ENCODE measurements at places on chromosomes 7 and 10.

- DNase-seq = no peak
Observed at GRCh38 chr7:96084881-96085553, 236.9 kb downstream of the SLC25A13 start.

DNA sequence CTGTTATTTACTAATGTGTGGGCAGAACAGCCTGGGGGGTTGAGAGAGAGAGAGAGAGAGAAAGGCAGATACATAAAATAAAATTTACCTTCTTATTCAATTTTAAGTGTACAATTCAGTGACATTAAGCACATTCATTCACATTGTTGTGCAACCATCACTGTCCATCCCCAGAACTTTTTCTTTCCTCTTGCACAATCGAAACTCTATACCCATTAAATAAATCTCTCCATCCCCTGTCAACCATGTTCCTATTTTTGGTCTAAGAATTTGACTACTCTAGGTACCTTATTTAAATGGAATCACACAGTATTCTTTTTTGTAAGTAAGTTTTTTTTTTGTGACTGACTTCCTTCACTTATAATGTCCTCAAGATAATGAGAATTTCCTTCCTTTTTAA is 181.6 kb downstream of the SND1 start:
- no peak for DNase-seq

DNA sequence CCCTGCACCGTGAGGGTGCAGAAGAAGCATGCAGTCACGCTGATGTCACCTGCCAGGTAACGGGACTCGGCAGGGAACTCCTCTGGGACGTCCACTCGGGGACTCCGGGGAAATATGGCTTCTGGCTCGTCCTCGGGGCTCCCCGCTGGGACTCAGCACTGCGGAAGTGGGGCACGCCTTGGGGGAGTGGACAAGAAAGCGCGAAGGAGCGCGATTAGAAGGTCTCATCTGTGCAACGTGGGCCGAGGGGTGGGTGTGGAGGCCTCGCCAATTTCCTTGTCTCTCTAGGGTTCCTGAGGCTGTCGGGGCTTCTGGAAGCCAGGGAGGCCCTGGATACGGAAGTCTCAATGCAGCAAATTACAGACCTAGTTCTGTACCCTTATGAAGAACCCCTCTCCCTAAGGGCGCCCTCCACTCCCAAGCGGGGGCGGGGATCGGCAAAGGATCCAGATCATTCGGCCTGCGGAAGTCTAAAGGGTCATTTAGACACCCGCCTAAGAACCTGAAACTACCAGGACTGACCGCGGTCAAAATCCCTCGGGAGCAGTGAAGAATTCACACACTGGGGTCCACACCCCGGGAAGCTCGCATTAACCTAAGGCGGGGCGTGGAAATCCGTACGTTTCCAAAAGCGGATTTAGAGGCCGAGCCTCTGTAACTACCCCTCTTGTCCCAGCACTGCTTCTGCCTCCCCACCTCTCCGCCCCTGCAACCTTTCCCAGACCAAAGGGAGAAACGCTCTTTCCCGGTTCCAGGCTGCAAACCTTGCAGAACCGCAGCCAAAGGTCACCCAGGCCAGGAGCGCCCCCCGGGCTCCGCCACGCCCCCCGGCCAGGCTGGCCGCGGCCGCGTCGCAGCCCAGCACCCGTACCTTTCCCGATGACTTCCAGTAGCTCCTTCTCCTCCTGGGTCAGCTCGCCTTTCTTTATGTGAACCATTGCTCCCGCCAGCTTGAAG is 640 bp downstream of the ANKMY2 start:
- DNase-seq = peak; percentile 24

DNA sequence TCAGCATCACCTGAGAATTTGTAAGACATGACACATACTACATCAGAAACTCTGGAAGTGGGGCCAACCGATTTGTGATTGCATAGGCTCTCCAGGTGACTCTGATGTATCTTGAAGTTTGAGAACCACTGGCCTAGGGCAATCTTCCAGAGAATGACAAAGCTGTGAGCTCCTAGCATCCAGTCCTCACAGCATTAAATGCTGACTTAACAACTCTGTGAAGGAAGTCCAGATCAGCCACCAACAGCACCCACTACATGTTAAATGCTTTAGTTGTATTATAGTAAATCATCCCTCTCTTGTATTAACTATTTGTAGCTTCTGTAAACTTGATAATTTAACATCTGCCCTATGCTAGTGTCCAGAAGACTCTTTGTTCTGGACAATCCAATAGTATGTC is 636.5 kb upstream of the STEAP1 start:
- no peak for DNase-seq

DNA sequence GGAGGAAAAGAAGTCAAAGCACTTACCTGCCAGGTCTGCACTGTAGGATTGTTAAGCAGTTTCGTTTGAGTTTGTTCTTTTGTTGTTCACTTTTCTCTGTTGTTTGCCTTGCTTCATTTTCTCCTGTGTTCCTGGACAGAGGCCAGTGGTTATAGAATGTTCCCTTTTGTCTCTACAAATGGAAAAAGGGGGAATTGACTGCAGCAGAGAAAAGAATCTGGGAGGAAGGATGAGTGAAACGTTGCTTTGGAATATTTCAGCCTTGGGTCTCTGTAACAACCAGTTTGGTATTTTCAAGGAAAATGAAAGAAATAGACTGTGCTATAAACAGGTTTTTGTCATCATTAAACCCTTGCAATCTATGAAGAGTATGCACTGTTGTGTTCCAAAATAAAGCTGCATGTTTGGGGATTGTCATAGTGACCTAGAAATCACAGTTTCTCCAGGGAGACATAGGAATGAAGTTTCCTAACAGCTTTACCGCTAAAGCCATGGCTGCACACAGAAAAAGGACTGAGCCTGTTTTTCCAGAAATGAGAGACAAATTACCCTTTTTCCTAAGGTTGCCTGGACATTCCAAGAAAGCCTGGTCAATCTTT is 60.8 kb upstream of the HABP2 start:
- DNase-seq = no peak

DNA sequence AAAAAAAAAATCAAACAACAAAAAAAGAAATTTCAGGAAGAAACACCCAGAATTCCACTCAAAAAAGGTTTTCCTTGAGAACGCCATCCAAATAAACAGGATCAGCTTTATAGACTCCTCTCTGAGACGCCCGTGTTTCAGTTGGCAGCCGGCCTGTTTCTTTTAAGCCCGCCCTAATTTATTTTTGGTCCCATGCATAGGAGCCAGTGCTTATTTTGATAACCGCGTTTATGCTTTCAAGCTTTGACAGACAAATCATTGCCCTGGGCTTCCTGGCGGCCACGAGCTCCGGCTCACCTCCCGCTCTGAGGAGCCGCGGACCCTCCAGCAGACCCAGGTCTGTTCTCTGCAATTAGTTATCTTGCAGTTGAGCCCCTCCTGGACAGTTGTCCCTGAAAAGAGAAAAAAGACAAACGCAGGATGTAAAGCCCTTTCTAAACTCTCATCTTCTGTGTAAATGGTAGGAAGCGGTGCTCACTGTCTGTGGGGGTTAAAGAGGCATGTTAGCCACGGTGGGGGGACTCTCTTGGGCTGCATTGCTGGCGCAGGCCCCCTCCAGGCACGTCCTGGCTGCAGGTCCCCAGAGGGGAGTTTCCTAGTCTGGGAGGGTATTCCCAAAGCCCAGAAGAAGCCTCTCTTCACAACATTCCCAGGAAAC is 22.2 kb upstream of the UNCX start:
- no peak for DNase-seq

DNA sequence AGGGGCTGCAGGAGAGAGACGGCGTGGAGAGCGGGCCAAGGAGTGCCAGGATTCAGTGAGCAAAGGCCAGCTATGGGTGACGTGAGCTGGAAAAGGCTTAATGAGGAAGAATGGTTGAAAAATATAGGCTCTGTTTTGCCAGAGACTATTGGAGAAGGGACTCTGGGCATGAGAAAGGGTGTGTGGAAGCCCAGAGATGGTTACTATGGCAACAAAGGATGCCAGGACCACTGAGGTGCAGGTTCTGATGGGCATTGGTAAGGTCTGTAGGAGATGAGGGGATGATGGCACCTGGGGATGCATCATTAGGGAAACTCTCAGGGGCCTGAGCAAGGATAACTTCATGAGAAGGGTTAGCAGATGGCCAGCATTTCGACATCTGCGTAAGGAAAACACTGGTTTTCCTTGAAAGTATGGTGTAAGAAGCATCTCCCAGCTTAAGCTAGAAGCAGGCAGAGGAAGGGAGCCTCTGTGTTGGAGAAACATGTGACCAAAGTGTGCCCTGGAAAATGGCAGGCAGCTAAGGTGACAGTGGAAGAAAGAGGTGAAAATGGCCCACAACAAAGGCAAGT is 21.6 kb upstream of the FAM180A start:
- DNase-seq = no peak

DNA sequence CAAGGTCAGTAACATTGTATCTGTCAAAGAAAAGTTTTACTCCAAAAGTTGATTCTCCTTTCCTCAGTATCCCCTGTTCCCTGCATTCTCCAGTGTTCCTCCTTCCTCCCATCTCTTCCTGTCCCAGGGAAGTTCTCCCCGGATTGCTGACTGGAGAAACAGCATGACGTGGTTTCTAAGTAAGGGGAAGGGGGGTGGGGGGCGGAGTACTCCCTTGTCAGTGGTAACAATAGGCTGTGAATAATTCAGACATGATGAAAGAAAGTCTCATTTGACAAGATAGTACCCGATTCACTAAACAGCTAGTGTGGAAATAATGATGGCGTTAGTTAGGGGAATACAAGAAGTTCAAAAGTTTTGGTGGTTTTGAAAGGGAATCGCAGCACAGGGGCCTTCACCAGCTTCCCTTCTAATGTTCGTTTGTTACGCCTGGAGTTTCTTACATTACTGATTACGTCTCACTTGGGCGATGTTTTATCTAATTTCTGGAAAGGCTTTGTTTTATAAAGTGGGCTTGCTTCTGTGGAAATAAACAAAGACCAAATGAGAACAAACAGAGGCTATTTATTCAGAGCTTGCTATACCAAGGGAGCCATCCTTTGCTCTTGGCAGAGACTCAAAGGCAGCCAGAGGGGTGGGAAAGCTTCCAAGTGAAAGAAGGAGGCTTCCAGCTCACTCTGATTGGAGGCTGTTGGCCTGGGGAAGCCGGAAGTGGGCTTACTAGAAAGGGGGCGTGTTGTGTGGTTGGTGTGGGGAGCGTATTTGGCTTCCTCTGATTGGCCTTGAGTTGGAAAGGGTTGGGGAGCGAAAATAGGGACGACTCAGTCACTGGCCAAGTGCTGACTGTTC is 453.7 kb downstream of the SDK1 start:
- DNase-seq = no peak

- DNase-seq = no peak
Observed at GRCh38 chr7:99848420-99849216, 20.8 kb downstream of the CYP3A43 start.

DNA sequence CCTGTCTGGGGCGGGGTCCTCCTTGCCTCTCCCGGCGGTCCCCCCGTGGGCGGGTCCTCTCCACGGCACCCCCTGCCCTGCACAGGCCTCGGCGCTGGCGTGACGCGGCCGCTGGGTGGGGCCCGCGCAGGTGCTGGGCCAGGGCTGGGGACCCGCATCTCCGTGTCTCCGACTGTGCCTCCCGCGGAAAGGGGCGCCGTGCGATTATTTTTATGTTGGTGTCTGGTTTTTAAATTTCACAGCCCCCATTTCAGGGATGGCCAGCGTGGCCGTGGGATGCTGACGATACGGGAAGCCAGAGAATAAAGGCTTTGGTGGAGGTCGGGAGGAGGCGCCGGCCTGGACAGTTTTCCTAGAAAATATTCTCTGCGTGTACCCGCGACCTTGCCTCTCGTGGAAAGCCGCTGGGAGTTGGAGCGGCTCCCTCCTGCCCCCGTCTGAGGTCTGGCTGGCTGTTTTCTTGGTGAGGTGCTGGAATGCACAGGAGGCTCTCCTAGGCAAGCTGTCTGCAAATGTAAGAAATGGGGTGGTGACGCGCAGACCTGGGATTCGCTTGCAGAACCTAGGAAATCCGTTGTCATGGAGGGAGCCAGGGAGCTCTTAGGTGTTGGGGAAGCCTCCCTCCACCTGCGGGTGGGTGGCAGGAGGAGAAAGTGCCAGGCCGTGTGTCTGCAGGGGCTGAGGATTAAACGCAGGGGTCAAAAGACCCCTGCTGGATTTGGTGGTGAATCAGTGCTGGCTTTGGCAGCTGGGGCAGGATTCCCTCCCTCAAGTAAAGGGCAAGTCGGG is 28.7 kb upstream of the JAKMIP3 start:
- no peak for DNase-seq

- no peak for DNase-seq
Observed at GRCh38 chr7:44574287-44574872, 672 bp upstream of the DDX56 start.

DNA sequence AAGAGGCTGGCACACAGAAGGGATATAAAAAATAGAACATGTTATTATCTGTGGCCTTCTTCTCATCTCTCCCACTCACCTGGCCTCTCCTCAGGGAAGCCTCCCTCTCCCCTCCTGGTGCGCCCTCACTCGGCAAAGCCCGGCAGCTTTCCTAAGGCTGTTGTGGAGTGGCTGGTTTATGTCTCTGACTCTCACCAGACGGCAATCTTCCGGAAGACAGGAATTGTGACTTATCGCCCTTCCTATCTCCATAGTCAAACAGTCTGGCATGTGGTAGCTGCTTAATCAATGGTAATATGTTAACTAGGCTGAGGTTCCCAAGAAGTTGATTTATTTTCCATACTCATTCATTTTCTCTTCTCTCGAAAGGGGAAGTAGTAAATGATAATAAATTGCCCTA is 78.7 kb downstream of the ATXN7L1 start:
- no peak for DNase-seq

DNA sequence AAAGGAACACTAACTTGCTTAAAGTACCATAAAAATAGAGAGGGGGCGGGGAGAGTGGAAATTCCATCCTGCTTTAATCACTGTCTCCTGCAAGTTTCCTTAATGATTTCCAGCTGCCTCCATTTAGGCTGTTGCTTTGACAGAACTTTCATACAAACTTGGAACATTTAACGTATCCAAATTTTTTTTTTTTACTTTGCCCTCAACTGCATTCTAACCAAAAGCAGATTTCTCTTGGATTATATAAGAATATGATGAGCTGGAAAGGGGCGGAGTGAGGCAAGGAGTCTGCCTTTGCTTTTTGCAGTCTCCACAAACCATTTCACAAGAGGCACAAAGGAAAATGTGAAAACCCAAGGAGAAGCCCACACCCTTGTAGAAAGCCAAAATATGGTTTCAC is 46.6 kb upstream of the COL1A2 start:
- no peak for DNase-seq

DNA sequence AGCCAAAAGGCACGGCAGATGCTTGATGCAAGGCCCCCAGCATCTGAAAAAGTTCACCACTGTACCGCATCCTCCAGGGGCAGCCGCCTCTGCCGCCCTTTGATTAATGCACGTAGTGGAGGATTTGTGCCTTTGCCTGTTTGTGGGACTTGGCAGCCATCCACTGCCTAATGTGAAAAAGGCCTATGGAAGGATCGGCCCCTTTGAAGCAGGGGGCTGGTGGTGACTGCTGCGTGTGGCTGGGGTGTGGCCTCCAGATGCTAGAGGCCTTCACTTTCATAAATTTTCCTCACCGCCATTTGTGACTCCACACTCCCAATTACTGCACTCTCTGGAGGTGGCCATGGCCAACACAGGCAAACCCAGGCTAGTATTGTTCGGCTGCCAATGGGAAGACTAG is 226.0 kb downstream of the BMPER start:
- DNase-seq = no peak

DNA sequence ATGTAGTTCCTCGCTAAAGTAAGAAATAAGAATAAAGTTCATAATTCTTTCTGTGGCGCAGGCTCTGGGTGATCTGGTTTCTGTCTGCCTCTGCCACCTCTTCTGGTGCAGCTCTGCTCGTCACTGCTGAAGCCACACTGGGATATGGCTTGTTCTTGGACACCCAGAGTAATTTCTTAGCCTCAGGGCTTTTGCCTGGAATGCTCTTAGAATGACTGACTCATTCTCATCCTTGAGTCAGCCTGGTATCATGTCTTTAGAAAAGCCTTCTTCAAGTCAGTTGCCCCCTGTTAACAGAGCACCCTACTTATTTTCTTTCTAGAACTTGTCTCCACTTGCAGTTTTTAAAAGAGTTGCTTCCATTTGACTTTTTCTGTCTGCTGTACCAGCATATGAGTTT is 2.0 kb downstream of the ZSCAN25 start:
- no peak for DNase-seq

Measured in activated CD4-positive, alpha-beta T cell treated with anti-CD3 and anti-CD28 coated beads, Interleukin-2, amount 50 U/mL, for 24 hours (primary cell).